Testis (tissue), 5 donors: ENCODE measurements at places on chromosomes 16 and 17. TPM values are rescaled to one million over a fixed set of nuclear protein-coding genes. Genes with fewer than 3 reads are reported as not detected.

DNA sequence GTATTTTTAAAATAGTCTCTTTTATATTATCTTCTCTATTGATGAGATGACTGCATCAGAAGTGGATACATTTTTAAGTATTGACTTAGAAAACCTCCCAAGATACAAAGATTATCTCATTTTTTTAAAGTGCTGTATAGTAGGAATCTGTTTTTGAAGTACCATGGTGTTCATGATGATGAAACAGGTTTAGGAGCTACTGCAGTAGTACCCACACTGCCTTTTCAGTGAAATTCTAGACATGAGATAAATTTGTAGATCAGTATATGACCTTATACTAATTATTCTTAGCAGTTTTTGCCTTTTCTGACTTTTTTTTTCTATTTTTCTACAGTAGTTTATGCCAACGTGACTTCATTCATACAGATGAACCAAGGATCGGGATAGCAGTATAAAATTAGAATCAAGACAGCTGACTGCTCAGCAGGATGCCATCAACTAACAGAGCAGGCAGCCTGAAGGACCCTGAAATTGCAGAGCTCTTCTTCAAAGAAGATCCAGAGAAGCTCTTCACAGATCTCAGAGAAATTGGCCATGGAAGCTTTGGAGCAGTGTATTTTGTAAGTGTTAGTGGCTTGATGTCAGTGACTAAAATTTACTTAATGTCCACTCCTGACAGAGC is 61.1 kb downstream of the TAOK1 start:
- no peak for DNase-seq

DNA sequence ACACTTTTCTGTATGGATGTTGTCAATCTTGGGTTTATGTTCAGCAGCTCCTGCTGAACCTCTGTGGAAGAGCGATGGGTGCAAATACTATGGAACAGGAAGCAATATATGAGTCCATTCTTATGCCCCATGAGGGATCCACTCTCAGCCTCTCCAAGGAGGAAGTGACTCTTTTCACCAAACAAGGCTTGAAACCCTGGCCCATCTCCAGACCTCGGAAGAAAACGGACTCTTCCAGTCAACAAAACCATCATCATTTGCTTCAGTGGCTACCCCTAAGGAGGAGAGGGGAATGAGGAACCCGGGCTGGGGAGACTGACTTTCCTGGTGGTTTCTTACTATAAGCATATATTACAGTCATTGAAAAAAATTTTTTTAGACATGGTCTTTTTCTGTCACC is 206.2 kb downstream of the AXIN2 start:
- no peak for DNase-seq

DNA sequence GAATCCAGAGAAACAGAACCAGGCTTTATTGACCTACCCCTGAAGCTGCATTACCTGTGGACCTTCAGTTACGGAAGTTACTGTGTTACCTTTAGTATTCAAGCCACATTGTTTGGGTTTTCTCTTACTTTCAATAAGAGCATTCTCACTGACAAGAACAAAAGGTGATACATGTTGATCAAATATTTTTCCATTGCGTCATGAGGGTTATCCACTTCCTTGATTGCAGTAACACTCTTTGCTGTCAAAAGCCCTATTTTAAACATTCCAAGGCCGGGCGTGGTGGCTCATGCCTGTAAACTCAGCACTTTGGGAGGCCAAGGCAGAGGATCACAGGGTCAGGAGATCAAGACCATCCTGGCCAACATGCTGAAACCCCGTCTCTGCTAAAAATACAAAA is 28.6 kb upstream of the PAFAH1B1 start:
- peak; percentile 35 for DNase-seq

The MT1M gene
- 2.2 TPM for total RNA-seq

DNA sequence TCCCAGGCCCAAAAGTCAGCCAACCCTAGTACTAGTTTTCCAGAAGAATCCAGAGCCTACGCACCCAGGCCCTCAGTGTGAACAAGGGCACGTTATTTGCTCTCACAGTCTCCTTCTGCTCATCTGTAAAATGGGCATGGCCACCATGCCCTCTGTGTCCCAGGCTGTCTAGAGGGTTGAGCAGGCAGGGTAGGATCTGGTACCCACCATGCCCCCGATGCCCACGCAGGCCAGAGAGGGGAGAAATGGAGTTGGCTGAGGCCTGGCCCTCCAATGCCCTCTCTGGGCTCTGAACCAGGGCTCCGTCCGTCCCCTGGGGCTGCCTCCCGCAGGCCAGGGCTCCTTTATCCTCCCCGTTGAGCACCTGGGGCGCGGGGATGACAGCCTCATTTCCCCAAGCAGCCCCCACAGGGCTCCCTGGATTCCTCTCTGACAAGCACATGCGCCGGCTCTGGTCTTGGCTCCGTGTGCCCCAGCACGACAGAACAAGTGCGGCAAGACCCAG is 9.1 kb upstream of the BAHCC1 start:
- no peak for DNase-seq

GRCh38 chr16:85211271-85211801 is 99.1 kb upstream of the CIBAR2 start:
- no peak for DNase-seq

DNA sequence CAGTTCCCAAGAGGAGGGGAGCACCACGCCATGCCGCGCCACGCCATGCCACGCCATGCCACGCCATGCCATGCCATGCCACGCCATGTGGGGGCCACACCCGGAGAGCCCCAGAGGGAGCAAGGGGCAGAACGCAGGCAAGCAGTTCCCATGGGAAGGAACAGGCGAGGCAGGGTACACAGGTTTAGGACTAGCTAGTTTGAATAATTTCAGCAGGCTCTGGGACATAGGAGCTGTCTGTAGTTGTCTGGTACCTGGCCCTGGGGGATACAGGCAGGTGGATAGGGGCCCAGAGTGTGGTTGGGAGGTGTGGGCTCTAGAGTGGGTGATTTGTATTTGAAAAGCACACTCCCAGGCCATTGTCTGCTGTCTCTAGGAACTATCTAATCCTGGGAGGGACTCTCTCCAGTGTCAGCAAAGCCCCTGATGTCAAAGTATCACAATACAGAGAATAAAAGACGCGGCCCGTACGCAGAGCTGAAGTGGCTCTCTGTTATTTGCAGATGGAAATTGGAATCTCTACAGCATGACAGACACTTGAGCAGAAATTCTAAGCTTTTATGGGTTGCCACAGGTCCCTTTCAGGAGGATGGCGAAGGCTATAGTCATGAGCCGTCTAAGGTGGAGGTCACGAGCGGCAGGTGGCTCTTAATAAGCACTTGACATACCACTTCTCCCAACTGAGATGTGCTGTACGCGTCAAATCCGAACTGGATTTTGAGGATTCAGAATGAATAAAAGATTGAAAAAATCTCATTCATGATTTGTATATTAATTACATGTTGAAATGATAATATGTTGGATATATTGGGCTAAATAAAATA is 220.8 kb upstream of the TNRC6C start:
- no peak for DNase-seq

The CD68 gene
- total RNA-seq, result 2.0 TPM

The IL17C gene
- 0.99 TPM for total RNA-seq

DNA sequence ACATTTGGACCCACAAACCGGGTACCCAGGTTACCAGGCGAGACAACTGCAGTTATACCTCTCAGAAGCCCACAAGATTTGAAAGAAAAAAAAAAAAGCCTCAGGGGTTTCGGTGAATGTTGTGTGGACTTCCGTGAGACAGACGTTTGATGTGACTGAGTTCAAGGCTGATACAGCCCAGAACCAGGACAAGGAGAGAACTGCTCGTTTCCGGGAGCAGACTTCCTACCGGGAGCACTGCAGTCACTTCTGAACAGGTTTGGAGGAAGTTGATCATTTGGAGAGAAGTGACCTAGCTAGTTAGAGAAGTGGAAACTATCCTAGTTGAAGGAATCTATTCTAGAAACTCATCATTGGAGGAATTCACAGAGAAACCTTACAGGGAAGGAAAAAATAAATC is 847 bp downstream of the CKLF start:
- no peak for DNase-seq

The TMC5 gene
- total RNA-seq, result 7.1 TPM

- no peak for DNase-seq
These were observed 64.4 kb upstream of the TBX2 start for GRCh38 chr17:61335105-61335844.

DNA sequence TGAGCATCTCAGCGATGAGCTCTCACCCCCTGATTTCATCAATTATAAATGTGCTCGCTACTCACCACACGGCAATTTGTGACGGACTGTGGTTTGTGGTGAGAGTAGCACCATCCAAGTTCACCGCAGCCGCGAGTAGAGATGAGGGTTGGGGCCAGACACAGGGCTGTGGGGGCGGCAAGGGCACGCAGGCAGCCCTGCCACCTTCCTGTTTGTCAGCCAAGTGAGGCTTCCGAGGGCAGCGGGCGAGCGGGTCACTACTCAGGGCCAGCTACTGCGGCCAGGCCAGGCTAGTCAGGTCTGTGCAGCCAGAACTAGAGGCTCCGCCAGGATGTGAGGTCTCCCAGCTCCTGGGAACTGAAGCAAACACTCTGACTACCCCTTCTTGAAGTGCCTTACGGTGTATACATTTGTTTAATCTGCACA is 39.6 kb upstream of the MEOX1 start:
- DNase-seq, result no peak

DNA sequence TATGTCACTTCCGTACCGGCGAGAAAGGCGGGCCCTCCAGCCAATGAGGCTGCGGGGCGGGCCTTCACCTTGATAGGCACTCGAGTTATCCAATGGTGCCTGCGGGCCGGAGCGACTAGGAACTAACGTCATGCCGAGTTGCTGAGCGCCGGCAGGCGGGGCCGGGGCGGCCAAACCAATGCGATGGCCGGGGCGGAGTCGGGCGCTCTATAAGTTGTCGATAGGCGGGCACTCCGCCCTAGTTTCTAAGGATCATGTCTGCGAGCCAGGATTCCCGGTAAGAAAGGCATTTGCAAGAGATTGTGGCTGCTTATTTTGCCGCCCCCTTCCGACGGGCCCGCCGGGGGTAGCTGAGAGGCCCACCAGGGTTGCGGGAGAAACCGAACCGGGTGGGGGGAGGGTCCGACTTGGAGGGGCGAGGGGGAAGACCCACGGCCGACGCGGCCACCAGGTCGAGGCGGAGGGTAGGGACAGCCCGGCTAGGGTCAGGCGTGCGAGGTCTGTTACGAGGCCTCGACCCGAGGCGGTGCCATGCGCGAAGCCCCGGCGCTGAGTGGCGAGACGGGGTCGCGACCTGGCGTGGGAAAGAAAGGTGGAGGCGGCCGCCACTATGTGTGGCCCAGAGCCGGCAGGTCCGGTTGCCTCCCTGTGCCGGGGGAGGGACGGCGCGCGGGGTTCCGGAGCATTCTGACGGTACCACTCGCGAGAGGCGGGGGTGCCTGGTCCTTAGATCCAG is 6.7 kb upstream of the CD68 start:
- DNase-seq, result peak; percentile 100

The INCA1 gene
- total RNA-seq, result 53.0 TPM

- DNase-seq, result peak; percentile 79
These were observed 51.8 kb downstream of the CA10 start for GRCh38 chr17:52106638-52107261.

GRCh38 chr16:4344983-4345835 is 5.9 kb downstream of the PAM16 start:
- DNase-seq, result peak; percentile 53

The USP43 gene
- 6.4 TPM for total RNA-seq

GRCh38 chr17:32495359-32496231 is 8.8 kb downstream of the CDK5R1 start:
- DNase-seq, result no peak
